Smooth muscle cell of the coronary artery (primary cell): ENCODE measurements at places on chromosomes 11 and 22. TPM values are rescaled to one million over a fixed set of nuclear protein-coding genes. Genes with fewer than 3 reads are reported as not detected.

The NEFH gene
- 0.08 and 0.23 TPM in 2 replicates for total RNA-seq

The MAPK8IP1 gene
- 2.9 and 3.3 TPM in 2 replicates for total RNA-seq

The XRCC6 gene
- total RNA-seq: 210 and 290 TPM in 2 replicates

The GLYATL2 gene
- total RNA-seq: 0.53 TPM in 1 of 2 replicates, not detected in the other

The HBB gene
- total RNA-seq: not detected in 2 replicates

The SLC25A18 gene
- total RNA-seq: 0.15 TPM in 1 of 2 replicates, not detected in the other

The GGTLC2 gene
- not detected in 2 replicates for total RNA-seq

The HEPN1 gene
- total RNA-seq: 0.08 TPM in 1 of 2 replicates, not detected in the other

The RIC3 gene
- total RNA-seq: not detected in 2 replicates

The GRM5 gene
- total RNA-seq: under 0.01 TPM in 1 of 2 replicates, not detected in the other

The AMPD3 gene
- total RNA-seq: 0.23 and 4.4 TPM in 2 replicates

The ABCG4 gene
- under 0.01 and 0.15 TPM in 2 replicates for total RNA-seq

The KCNJ1 gene
- not detected in 2 replicates for total RNA-seq

The OR5B21 gene
- not detected in 2 replicates for total RNA-seq

The RRP8 gene
- total RNA-seq: 6.1 and 12.2 TPM in 2 replicates

The NLRP6 gene
- not detected in 2 replicates for total RNA-seq

The PKDREJ gene
- under 0.01 TPM in 1 of 2 replicates, not detected in the other for total RNA-seq

The SULT4A1 gene
- 0.15 and 0.35 TPM in 2 replicates for total RNA-seq

The MUC2 gene
- total RNA-seq: not detected in 2 replicates

The SUN2 gene
- 41.9 and 65.1 TPM in 2 replicates for total RNA-seq

The SYT9 gene
- total RNA-seq: not detected in 2 replicates

The TCIRG1 gene
- total RNA-seq: 52.3 and 54.9 TPM in 2 replicates

The PNPLA5 gene
- not detected in 2 replicates for total RNA-seq

The SNU13 gene
- total RNA-seq: 76.8 and 94.9 TPM in 2 replicates

The CHEK1 gene
- total RNA-seq: 14.2 and 16.1 TPM in 2 replicates

The TRIM22 gene
- total RNA-seq: 73.4 and 161 TPM in 2 replicates

The GLB1L2 gene
- total RNA-seq: 0.15 and 0.23 TPM in 2 replicates

The CYTH4 gene
- total RNA-seq: 0.08 and 0.23 TPM in 2 replicates
